ENCODE measurements at places on chromosomes 3 and 15.

- DNase-seq: no peak
Observed at GRCh38 chr3:148911173-148911572, 46.1 kb downstream of the CPA3 start.

DNA sequence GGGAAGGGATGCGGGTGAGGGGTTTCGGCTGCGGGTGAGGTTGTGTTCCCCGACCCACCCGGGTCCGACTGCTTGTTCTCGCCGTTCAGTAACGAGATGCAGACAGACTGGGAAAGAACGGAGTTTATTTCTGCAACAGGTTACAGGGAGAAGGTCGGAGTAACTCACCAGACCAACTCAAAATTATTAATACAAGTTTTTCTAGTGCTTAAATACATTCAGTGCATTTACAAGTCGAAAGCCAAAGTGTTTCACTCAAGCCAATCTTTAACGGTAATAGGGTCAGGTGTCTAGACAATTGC lies 492 bp upstream of the HIGD1A start:
- DNase-seq: no peak

- DNase-seq: no peak
Observed at GRCh38 chr15:21261396-21261964, 178.8 kb downstream of the POTEB3 start.

- no peak for DNase-seq
Observed at GRCh38 chr3:190182418-190183043, 61.8 kb upstream of the P3H2 start.

DNA sequence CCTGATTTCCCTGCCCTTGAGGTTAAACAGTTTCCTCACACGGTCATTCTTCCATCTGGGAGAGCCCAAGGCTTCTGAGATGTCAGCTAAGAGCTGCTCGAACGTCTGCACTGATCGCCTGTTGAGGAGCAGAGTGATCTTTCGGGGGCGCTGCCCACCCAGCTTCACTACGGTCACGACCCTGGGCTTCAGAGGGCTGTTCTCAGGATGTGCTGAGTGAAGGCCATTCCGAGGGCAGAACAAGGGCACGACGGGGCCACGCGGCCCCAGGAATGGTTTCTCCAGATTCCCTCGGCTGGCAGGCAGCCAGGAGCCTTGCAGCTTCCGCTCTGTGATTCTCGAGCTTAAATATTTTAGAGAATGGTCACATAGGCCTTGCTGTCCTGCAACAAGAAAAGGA lies 25.7 kb downstream of the DCLK3 start:
- DNase-seq: no peak

GRCh38 chr3:46906471-46907058 lies 29.0 kb downstream of the PTH1R start:
- no peak for DNase-seq

GRCh38 chr15:74395319-74396145 lies 28.1 kb upstream of the CYP11A1 start:
- DNase-seq: no peak

DNA sequence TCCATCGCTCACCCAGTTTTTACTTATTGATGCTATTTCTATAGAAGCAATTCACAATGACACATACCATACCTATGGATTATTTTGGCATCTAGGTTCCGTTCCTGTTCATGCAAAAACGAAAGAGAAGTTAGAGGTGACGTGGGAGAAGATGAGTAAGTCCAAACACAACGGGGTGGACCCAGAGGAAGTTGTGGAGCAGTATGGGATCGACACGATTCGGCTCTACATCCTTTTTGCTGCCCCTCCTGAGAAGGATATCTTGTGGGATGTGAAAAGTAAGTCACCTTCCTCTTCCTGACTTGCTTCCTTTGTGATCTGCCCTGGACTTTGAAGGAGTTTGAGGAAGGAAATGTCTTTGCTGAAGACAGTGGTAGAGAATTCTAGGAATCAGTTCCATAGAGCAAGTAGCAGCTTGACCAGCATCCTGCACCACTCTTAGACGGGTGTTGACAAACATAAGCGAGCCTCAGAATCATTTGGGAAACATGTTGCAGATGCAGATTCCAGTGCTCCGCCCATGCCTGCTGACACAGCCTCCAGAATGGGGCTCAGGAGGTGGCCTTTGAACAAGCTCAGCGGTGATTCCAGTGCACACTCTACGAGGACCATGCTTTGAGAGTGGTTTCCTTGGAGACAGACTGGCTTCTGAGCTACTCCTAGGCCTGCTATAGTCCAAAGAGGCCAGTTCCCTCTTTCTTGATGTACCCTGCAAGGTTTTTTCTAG lies 78.4 kb upstream of the LIMD1 start:
- DNase-seq: no peak

GRCh38 chr3:181176601-181177000 lies 187.1 kb upstream of the DNAJC19 start:
- no peak for DNase-seq

GRCh38 chr3:76403556-76403955 lies 618.2 kb upstream of the ZNF717 start:
- no peak for DNase-seq

DNA sequence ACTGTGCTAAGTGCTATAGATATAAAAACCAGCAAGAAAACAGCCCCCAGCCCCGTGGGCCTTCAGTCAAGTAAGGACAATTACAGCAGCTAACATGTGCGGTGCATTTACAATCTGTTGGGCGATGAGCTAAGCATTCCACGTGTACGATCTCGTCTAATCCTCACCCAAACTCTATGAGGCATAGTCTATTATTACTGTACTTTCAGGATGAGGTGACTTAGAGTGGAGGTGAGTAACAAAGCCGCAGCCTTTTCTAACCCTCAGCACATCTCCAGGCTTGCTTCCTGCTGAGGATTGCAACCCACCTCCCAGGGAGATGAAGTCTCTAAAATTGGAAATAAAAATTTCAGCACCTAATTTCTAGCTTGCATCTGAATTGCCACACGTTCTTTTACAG lies 53.2 kb upstream of the MCF2L2 start:
- no peak for DNase-seq

GRCh38 chr15:55800216-55800615 lies 57.3 kb upstream of the PRTG start:
- no peak for DNase-seq

DNA sequence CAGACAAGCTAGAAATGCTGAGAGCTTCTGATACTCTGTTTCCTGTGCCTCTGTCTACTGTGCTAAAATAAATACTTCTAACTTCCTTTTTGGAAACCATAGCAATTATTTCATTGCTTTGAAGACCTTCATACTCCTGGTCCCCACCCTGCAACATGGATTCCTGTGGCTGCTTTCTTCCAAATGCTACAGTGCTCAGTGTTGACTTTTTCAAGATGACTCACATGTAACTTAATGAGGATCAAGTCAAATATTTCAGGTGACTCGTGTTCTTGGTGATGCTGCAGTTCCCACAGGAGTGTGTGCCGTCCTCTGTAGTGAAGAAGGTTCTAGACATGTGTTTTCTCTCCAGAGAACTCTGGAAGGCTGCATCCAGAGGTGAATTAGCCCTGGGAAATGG lies 288.6 kb downstream of the CLSTN2 start:
- DNase-seq: no peak

- no peak for DNase-seq
Observed at GRCh38 chr15:59622289-59622688, 10.7 kb downstream of the GCNT3 start.

All from stimulated activated CD8-positive, alpha-beta memory T cell treated with anti-CD3 and anti-CD28 coated beads, Interleukin-2, amount 100 ng/mL, for 1 hour (primary cell).